ENCODE measurements at places on chromosomes 3 and 15. TPM values are rescaled to one million over a fixed set of nuclear protein-coding genes. Genes with fewer than 3 reads are reported as not detected.
A peak's percentile ranks its signal among the peaks of the same experiment; 100 is the strongest.

DNA sequence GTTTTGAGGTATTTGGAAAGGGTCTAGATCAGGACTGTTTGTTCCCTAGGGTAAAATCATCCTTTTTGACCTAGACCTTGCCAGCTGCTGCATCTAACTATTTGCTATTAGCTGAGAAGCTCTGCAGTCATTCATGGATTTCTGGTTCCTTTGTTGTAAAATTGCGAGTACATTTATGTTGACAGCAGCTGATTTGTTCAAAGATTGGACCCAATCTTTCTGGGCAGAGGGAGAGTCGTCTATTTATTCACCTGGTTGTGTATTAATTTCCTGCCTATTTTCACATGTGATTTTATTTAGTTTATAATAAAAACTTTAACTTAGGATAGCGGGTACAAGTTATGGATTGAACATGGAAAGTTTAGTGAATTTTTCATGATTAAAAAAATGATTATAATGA is 236.3 kb downstream of the CNTN4 start:
- no peak for DNase-seq

- no peak for DNase-seq
These were observed 115.6 kb downstream of the SENP2 start for GRCh38 chr3:185701611-185702261.

DNA sequence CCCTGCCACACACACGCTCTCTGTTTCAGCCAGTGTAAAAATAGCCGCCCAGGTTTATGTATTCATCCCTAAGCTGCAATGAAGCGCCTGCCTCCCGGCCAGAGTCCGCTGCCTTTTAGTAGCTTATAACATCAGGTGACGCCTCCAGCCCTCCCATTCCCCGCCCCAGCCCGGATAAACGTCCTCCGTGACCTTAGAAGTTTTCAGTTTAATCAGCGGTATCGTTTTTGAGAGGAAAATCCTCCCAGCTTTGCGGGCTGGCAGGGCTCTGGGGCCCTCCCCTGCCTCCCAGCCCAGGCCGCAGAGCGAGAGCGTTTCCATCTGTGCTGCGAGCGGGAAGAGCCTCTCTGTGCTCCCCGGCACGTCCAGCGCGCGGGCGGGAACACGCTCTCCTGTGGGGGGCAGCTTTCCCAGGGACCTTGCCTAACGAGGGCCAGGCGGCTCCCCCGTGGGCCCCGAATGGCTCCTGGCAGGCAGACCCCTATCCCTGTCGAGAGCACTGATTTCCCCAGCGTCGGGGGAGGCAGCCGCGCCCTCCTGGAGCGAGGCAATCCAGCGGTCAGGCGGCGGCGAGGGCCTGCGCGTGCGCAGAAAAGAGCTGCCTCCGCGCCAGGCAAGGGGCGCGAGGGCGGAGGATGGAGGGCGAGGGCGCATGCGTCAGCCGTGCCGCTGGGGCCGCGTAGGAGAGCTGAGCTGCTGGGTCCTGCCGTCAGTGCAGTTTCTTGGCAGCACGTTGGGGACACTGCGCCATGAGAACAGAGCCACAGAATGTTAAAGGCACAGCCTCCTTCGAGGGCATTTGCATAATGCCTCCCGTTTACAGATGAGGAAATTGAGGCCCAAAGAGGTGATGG is 71.1 kb downstream of the CCNL1 start:
- DNase-seq, result peak; percentile 99

Gene TM4SF1
- 122 TPM for total RNA-seq

GRCh38 chr3:188914552-188914951 is 257.2 kb upstream of the TPRG1 start:
- DNase-seq, result no peak

GRCh38 chr3:14119651-14120050 is 5.0 kb downstream of the CHCHD4 start:
- DNase-seq, result no peak

DNA sequence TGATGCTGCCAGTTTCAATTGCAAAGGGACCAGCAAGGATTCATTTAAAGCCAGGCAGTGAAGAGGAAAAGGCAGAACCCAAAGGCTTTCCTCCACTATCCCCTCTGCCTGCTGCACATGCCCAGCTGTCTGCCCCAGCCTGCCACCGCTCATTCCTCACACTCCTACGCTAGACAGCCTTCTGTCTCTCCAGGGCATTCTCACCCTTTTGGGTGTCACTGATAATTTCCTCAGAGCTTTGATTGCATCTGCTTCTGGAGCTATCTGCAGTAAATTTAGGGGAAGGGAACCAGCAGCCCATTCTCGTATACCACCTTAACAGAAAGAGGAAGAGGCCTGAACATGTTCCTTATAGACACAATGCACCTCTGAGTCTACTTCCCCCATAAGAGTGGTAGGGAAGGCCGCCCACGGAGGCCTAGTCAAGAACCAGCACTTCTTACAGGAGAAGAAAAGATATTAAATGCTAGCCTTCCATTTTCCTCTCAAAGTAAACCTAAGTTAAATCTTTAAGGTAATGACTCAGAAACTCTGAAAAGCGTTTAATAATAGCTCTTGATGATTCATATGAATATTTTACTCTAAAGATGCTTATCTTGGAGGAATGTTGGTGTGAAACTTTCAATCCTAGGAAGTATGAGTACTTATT is 20.9 kb downstream of the NUDT16 start:
- no peak for DNase-seq

DNA sequence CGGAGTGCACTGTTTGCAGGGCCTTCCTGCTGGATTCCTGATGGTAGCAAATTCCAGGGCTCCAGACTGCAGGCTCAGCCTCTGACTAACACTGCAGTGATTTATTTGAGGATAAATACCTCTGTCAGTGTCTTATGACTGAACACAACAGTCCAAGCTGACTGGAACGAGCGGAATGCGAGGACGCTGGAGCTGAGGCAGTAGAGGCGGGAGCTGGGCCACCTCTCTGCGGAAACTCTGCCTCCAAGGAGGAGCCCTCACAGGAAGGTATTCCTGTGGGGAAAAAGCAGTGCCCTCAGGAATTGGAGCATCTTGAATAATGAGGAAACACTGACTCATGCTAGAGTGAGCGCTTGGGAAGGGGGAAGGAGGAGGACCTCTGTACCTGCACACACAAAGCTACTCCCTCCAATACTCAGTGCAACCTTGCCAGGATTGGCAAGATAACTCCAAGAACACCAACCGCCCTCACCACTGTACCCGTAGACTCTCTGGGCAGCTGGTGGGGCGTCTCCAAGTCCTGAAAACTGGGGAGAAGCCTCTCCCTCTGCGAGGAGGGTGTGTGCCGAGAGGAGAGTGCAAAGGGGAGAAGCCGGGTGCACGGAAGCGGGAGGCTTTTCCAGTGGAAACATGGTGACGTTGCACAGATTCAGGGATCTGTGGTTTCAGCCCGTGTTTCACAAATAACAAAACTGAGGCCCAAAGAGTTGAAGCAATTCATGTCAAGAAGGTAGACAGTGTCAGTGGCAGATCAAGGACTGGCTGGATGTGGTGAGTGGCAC is 43.0 kb downstream of the VGLL4 start:
- DNase-seq, result peak; percentile 93

Gene ARL14
- total RNA-seq, result not detected

- DNase-seq, result no peak
These were observed 2.4 kb upstream of the CLEC3B start for GRCh38 chr3:45023675-45024074.

All from osteocyte (in vitro differentiated cells).